Stimulated activated CD4-positive, alpha-beta T cell treated with anti-CD3 and anti-CD28 coated beads, Interleukin-1b, Interleukin-23, amount 100 ng/mL, for 1 hour (primary cell): ENCODE measurements at places on chromosomes 6 and 20.

- no peak for DNase-seq
Measured at GRCh38 chr6:117495425-117495824, 13.0 kb downstream of the DCBLD1 start.

GRCh38 chr6:33633462-33634158 lies 12.5 kb downstream of the ITPR3 start:
- DNase-seq = no peak

- no peak for DNase-seq
Measured at GRCh38 chr20:46359233-46359751, 47.1 kb downstream of the ELMO2 start.

GRCh38 chr6:30614044-30614842 lies 2.8 kb downstream of the PPP1R10 start:
- no peak for DNase-seq

DNA sequence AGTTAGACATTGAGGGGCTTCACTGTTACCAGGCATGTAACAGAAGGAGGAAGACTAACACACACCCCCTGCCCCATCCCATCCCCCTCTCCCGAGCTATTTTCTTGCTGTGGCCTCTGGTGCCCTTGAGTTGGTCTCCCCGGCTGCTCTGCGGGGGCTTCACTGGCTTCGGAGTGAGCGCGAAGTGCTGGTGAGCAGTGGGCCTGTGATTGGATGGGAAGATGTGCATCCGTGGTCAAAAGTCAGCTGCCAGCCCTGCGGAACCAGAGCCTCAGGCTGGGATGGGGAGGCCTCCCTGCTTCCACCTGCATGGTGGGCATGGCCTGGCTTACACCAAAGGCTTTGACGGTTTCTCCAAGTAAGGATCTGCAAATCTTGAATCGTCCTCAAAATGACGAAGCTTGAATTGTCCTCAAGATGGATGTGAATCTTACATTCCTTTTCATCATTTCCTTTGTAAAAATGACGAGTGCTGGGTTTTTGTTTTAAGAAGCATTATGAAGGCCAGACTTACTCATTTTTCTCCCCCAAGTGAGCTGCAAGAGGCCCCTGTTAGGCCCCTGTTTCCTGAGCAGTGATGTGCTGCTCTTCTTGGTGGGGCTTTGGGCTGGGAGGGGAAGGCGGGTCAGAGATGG lies 23.7 kb downstream of the SPATA2 start:
- DNase-seq = no peak

- no peak for DNase-seq
Measured at GRCh38 chr6:37845026-37845911, 25.7 kb downstream of the ZFAND3 start.

DNA sequence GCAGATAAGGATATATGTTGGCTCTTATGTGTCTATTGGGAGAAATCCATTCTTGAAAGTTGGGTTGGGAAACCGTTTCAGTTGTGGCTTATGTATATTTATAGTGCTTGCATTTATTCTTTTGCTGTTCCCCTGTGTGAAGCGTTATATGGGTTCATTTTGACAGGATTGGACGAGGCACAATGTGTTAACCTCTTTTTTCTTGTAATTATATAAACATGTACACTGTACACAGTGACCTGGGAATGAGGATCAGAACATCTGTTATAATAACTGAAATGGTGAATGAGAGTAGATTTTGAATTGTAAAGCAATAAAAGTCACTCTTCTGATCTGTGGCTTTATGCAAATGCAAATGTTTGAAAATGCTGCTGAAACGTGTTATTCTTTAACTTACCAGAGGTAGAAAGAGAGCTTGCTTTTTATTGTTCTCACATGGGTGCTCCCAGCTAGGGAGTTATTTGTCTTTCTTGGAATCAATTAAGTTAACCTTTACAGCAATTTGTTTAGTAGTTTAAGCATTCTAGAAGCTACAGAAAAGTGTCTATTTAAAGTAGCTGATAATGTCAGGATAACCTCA lies 213.7 kb downstream of the GRIK2 start:
- DNase-seq = no peak

- DNase-seq = no peak
Measured at GRCh38 chr6:35730745-35731413, 6.0 kb upstream of the ARMC12 start.

DNA sequence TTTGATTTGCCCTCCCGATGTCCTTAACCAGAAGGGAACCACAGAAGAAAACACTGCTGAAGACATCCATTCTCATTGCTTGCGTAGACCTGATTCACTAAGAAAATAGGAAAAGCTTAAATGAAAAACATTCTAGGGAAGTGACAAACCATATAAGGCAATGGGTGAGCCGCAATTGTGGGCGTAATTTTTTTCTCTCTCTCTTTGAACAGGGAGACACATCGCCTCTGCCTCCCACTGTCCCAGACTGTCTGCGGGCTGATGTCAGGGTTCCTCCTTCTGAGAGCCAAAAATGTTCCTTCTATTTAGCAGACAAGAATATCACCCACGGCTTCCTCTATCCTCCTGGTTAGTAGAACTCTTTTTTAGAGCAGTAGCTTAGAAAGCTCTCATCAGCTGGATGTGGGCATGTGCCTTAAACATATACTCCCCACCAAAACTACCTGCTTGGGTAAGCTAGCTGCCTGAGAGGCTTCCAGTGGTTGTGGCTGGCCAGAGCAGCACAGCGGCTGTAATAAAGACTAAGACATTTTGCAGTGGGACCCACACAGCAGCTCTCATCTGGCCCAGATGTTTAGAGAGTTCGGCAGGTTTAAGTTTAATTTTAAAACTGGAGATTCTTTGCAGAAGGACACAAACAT lies 22.7 kb upstream of the CTAGE9 start:
- DNase-seq = no peak

GRCh38 chr6:2038092-2038491 lies 207.3 kb downstream of the GMDS start:
- no peak for DNase-seq
